ENCODE measurements at places on chromosomes 11 and 22.

DNA sequence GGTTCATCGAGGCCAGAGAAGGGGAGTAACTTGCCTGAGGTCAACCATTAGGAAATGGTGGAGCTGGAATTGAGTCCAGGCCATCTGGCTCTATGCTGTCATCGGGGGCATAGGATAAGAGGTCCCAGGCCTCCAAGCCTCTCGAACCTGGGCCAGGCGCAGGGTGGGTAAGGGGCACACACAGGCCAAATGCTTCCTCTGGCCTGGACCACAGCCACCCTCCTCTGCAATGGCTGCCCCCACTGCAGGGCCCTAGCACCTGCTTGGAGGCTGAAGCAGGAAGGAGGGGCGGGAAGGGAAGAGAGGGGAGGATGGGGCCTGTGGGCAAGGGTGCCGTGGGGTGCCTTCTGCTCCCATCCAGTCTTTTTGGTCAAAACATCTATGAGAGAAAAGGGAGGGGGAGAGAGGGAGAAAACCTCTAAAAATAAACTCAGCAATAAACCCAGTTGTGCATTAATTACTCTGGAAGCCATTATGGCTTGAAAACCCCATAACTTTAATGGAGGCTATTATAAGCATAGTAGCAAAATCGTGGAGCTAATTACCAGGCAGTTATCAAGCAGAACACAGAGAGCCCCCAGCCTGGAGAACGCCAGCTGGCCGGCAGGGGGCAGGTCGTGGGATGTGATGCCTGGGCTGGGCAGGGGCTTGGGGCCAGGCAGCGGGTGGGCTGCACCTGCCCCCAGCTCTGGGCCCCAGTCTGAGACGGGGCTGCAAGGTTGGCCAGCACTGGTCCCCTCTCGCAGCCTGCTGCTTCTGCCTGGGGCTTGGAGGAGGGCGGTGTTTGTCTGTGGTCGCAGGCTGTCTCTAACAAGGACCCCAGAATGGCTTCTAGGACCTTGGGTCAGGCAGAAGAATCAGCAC lies 21.1 kb downstream of the B3GAT1 start:
- DNase-seq, result no peak

- DNase-seq, result no peak
Observed at GRCh38 chr11:19842505-19842904, 129.9 kb downstream of the NAV2 start.

DNA sequence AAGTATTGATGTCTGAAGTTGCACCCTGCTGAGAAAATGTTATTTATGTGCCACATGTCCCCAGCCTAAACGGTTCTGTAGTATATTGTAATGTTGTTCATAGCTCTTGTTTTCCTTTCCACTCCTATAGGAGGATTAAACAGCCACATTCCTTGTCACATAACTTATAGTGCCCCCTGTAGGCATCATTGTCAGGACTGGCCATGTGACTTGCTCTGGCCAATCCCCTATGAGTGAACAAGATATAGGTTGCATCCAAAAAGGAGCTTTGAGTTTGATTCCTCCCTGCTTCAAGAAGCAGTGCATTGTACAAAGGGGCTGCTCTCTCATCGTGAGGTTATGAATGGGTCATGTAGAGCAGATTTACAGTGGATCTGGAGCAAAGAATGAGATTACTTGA lies 717.6 kb upstream of the ANO5 start:
- peak; percentile 7 for DNase-seq

- no peak for DNase-seq
Observed at GRCh38 chr11:15969281-15969680, 387.1 kb downstream of the SOX6 start.

DNA sequence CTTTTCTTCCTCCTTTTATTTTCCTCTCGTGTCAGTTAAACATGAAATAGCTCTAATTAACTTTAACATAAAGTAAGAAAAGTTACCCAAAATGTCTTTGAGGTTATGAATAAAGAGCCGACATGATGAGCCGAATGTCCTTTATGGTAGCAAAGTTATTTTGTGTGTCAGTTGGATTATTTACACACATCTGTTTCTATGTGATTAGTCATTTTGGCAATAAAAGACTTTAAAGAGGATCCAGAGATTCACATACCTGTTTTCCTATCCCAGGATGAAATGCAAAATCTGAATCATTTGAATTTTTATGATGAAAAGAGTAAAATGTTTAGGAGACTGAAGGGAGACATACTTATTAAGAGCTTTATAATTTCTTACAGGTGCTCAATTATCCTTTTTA lies 34.0 kb upstream of the TECTA start:
- no peak for DNase-seq

GRCh38 chr11:16178273-16178672 lies 178.1 kb downstream of the SOX6 start:
- DNase-seq, result no peak

DNA sequence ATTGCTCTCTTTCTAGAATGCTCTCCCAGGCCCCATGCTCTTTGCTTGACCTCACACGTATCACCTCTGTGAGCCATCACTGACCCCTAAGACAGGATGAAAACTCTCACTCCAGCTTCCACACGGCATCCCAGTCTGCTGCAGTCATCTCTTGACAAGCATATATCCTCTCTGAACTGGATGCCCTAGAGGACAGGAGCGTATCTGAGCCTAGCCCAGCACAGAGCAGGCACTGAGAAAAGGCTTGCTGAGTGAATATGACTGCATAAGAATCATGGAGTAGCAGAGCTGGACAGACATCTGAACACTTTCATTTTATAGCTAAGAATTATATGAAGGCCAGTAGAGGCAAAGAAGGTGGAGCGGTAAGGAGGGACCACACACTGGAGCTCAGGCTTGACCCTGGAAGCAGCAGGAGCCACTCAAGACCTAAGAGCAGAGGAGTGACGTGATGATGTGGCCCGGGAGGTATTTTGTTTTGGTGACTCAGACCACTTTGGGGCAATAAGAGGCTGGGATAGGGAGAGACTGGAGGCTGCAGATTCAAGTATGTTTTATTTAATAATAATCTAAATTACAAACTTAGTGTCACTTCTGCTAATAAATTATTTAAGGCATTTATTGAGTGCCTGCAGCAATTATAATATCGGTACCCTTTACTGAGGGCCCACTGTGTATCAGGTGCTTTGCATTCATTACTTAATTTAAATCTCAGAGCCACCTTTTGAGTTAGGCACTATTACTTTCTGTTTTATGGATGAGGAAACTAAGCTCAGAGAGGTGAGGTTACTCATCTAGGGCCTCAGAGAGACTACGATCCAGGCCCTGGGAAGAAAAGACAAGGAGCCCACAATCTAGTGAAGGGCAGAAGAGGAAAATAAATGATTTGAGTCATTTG lies 42.6 kb downstream of the MAP6 start:
- DNase-seq, result peak; percentile 32

GRCh38 chr11:68988491-68988890 lies 7.7 kb upstream of the MRGPRD start:
- DNase-seq, result no peak

DNA sequence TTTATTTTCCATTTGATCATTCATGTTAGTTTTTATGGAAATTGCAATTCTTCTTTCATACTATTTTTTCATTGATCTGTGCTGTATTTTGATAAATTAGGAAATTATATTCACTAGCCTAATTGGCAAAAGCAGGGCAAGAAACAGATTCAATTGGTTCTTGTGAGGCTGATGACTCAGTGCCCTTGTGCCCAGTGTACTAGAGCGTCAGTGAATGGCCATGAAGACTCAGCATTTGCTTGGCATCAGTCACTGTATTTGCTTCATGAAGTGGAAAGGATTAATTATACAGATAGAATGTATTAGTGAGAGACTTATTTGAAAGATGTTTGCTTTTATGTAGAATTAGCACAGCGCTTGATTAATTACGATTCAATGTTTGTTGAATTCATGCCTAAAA lies 31.8 kb downstream of the MRGPRX1 start:
- DNase-seq, result no peak

GRCh38 chr11:86502137-86502642 lies 127.5 kb downstream of the CCDC81 start:
- DNase-seq, result no peak

- no peak for DNase-seq
Observed at GRCh38 chr11:27409742-27410141, 46.7 kb upstream of the CCDC34 start.

DNA sequence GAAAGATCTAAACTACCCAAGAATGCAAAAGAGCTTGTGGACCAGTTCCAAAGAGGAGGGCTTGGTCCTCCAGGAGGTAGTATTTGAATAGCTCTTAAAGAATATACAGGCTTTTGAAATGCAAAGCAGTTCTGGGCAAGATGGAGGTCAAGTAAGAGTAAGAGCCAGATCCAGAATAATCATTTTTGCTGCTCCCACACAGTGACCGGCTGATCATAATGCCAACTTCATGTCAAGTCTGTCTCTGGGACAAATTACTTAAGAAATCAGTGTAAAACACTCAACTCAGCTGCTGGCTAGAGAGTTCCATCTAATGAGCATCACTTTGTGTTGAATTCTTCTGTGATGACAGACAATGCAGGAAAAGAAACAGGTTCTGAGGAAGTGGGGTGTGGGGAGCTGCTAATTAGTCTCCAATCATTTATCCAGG lies 250.9 kb upstream of the NARS2 start:
- DNase-seq, result no peak

DNA sequence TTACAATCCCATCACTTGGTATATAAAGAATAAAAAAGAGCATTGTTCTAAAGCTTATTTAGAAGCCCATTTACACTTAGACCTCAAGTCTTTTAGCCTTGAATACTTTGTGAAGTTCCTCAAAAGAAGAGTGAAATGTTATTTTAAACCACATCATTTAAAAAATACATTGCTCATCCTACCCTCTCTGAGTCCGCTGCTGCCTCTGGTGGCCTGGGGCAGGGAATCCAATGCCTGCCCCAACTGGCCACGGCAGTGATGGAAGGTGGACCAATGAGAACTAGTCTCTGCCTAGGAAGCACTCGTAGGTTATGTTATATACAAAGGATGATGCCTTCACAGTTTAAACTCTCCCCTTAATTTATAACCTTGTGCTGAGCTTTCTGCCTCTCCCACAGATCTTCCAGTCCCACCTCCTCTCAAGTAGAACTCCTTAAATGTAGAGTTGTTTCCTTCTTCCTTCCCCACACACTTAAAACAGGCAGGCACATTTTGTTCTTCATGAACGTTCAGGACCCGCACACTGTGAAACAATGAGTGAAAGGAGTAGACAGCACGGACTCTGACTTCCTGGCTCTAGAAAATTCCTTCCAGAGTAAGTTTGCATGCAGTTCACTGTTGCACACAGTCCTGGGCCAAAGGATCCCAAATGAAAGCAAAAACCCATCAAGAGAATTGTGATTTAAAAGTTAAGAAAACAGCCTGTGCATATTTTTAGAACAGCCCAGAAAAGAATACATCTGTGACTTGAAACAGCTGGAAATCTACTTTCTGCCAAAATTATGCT lies 167.8 kb downstream of the RRAS2 start:
- no peak for DNase-seq

DNA sequence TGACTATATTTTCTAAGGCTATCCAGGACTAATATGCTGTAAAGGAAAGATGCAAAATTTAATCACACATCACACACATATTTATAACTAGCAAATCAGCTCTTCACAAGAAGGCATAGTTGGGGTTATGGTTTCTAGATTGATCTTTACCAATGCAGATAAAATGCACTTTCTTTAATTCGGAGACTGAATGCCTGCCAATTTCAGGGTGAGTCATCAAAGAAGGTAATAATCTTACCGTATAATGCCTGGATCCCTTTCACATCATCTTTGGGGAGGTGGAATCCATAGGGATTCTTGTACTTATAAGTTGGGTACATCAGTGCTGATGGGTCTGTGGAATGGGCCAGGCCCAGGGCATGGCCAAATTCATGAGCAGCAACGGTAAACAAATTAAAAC lies 16.4 kb downstream of the MMP20 start:
- no peak for DNase-seq

DNA sequence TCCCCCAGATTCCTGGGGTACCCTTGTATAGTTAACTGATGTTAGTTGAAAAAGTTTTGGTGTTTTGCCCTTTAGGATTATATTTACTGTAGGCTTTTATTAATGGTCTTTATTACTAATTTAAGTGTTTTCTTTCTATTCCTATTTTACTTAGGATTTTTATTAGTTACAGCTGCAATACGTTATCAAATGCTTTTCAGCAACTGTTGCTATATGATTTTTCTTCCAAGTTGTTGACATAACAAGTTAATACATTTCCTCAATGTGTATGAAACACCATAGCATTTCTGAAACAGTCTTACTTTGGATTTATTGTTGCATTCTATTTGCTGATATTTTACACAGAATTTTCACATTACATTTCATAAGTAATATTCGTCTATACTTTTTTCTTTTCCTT lies 81.2 kb upstream of the RASSF10 start:
- no peak for DNase-seq

GRCh38 chr11:123434262-123434661 lies 4.2 kb downstream of the GRAMD1B start:
- DNase-seq, result peak; percentile 45

DNA sequence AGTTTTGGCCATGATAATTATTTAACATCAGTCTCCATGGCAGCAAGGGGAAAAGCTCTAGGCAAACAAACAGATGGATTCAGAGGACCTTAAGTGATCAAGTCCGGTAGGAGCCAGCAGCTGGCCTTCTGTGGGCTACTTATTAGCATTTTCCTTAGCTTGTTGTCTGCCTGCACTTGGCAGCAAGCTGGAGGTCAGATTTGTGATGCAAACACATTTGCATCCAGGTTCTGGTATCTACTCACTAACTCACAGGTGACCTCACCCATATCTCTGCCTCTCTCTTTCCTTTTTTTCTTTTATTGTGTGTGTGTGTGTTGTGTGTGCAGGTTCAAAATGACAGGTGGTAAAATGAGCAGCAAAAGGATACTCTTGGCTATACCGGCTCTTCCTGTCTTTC lies 32.3 kb downstream of the ARHGAP42 start:
- DNase-seq, result no peak

GRCh38 chr11:17822401-17822781 lies 87.8 kb downstream of the KCNC1 start:
- no peak for DNase-seq

DNA sequence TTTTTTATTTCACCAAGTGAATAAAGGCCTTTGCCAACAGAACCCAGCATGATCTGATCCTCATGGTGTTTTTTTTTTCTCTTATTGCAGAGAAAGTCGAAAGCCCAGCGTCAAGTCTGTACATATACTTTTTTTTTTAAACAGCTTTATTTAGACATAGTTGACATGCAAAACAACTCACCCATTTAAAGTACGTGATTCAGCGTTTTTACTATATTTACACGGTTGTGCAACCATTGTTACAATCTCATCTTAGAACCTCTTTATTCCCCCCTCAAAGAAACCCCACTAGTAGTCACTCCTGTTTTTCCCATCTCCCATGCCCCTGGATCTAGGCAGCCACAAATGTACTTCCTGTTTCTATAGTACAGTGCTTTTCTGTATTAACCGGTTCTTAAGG lies 20.6 kb upstream of the AP1B1 start:
- no peak for DNase-seq
